ENCODE measurements at places on chromosomes 16 and 17.

GRCh38 chr16:70611224-70611598 is 35.1 kb upstream of the IL34 start:
- no peak for DNase-seq

DNA sequence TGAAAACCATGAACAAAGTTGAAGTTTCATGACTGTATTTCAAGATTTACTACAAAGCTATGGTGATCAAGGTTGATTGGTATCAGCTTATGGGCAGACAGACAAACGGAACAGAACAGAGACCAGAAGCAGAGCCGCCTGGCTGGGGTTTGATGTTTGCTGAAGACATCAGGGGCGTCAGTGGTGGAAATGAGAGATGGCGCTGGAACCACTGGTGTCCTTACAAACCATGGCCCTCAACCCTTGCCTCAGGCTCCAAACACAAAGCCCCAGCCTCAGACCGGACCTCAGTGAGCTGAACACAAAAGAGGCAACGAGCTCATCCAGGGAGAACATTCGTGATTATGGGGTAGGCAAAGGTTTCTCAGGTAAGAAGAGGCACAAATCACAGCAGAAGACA is 113.0 kb upstream of the METRNL start:
- DNase-seq, result no peak

- DNase-seq, result peak; percentile 68
Measured at GRCh38 chr17:42548070-42548837, 4.5 kb upstream of the HSD17B1 start.

DNA sequence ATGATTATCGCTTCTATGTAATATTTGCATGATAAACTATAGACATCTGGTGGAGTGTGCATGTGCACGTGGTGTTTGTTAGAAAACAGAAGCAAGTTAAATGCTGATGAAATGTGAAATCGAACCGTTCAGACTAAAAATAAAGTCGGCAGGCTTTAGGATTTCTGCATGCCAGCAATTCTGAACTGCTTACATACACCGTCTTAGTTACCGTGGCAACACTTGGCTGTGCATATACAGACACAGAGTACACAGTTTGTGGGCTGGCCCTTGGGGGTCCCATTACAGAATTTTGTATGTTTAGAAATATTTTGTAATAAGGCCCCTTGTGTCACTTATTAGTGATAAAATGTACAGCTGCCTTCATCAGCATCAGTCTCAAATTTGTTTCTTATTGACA is 605.5 kb downstream of the RBFOX1 start:
- no peak for DNase-seq

DNA sequence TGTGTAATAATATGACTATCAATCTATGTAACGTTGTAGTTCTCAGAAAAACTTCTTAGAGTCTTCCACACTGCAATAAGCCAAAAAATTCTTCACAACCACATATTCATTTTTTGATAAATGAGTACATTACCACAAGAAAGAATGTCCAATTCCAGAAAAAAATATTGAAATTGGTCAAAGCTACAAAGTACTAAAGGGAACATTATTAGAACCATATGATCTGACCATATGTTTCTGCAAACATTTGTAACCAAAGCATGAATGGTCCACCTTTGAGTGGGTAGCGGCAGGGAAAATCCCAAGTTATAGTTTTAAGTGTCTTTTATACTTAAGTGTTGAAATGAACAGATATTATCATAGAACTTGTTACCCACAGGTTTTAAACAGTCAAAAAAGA is 71.7 kb upstream of the NACA2 start:
- no peak for DNase-seq

GRCh38 chr17:39903158-39903884 is 15.1 kb downstream of the GSDMB start:
- no peak for DNase-seq

DNA sequence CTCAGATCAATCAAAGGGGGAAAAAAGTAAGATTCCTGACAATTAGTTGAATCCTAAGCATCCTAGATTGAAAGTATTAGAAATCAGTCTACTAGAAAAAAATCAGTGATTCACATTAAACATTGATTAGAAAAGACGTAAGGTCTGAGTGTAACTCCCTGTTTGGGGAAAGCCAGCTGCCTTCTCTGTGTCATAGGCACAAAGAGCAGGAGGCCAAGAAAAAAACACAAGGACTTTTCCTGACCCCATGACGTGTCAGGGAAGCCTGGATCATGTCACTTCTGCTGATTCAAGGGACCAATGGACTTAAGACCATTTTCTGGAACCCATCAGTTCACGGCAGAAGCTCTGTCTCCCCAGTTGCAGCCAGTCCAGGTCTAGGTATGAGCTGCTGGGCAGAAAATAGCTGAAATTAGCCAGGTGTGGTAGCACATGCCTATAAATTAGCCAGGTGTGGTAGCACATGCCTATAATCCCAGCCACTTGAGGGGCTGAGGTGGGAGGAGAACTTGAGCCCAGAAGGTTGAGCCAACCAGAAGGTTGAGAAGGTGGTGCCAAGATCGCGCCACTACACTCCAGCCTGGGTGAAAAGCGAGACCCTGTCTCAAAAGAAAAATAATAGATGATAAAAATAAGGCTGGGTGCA is 35.9 kb downstream of the RANBP10 start:
- DNase-seq, result no peak

DNA sequence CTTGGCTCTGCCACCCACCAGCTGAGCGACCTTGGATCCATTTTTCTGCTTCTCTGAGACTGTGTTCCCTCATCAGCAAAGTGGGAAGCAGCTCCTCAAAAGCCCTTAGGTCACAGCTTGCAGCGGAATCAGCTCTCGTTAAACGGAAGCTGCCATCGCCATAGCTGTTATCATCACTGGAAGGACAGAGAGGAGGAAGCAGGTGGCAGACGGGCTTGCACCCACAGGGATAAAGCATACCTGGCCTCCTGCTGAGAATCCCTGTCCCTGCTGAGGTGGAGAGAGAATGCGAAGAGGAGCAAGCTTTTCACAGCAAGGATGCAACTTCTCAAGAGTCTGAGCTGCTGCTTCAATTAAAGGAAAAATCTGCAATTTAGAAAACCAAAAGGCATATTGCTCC is 106.6 kb downstream of the CLEC16A start:
- no peak for DNase-seq

DNA sequence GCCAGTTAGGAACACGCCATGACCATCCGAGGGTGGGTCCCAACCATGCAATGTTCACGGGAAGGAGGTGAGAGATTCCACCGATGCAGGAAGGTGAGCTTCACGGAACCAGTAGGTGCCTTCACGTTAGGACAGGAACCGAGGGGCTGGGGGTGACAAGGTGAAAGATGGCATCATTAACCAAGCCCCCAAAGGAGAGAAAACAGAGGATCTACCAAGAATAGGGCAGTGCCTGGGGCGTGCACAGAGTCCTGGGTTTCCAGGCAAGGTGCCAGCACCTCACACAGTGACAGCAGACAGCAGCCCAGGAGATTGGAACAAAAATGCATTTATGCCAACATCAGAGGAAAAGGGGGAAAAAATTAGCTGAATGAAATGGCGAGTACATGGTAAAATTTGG is 137.9 kb downstream of the GSG1L start:
- DNase-seq, result no peak

DNA sequence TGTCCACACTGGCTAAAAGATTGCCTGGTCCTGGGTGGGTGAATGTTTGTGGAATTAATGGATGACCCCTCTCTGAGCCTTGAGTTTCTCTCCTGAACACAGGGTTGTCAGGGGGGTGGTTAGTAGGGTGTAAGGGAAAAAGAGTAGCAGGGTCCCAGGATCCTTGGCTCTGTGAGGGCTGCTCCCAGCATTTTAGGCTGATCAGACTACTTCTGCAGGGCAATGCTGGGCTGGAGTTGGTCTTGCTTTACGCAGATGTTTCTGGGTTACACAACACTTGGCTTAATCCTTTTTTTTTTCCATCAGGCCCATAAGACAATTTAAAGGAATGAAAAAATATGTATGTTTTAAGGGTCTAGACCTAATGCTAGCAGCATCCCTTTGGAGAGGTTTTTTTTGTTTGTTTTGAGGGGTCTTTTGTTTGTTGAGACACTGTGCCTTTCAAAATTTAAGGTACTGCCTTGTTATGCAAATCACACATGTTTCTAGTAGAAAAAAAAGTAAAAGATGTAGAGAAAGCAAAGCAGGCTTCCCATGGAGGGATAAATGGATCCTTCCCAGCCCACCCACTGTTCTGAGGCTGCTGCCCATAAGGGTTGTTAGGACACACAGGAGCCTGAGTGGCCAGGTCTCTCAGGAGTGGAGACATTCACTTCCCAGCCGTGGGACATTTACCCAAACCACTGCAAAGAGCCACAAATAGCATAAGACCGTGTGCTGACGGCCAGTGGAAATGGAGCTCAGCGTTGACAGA is 225.6 kb upstream of the HSBP1 start:
- no peak for DNase-seq

GRCh38 chr17:47916489-47917208 is 20.6 kb downstream of the SP2 start:
- DNase-seq, result no peak

- DNase-seq, result no peak
Measured at GRCh38 chr17:78517421-78517820, 59.8 kb downstream of the DNAH17 start.

GRCh38 chr16:7321661-7322060 is 11.0 kb upstream of the RBFOX1 start:
- DNase-seq, result no peak

- no peak for DNase-seq
Measured at GRCh38 chr16:78257376-78257728, 157.9 kb downstream of the WWOX start.

DNA sequence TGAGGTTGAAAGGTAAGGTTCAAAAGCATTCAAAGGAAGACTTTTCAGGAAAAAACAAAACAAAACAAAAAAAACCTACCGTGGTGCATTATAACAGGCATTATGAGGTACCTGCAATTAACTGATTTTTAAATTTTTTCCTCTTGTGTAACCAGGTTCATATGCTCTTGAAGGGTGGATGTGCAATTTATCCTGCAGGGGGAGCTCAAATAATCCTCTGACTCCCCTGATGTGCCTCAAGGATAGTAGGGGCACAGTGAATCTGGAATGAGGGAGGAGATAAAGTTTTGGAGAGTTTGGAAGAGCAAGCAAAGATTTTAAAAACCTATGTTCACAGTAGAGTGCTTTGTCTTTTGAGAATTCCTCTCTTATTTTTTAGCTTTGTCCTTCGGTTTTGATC is 1349.4 kb downstream of the CDH8 start:
- no peak for DNase-seq

DNA sequence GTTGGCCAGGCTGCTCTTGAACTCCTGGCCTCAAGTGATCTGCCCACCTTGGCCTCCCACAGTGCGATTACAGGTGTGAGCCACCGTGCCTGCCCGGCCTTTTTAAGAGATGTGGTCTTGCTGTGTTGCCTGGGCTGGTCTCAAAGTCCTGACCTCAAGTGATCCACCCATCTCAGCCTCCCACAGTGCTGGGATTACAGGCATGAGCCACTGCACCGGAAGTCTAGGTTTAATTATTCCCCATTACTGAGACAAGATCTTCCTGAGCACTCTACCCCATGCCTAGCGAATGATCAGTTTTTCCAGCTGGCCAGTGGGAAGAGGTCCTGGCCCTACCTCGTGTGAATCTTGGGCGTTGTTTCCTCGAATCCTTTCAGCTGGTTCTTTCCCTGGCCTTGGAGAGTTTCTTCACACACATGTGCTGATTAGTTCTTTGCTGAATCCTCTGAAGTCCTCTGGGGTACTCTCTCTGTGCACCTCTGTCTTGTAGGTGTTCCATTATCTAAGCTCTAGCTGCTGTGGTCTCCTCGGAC is 18.9 kb downstream of the C16orf54 start:
- no peak for DNase-seq

- no peak for DNase-seq
Measured at GRCh38 chr17:64331366-64331765, 59.3 kb downstream of the PECAM1 start.
